ENCODE measurements at places on chromosomes 4 and X. TPM values are rescaled to one million over a fixed set of nuclear protein-coding genes. Genes with fewer than 3 reads are reported as not detected.

DNA sequence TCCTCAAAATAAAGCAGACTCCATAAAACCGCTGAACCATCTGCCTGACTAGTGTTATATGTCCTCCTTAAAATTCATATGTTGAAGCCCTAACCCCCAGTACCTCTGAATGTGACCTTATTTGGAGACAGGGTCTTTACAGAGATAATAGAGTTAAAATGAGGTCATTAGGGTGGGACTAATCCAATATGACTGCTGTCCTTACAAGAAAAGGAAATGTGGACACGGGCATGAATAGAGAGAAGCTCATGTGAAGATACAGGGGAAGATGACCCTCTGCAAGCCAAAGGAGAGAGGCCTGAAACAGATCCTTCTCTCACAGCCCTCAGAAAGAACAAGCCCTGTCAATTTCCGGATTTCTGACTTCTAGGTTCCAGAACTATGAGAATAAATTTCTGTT is 82.0 kb upstream of the KLHL13 start:
- DNase-seq: no peak
- no peaks in the 10 kb centered on the region for H3K27me3 ChIP-seq
- H3K4me1 ChIP-seq: no peaks in the 10 kb centered on the region
- H3K36me3 ChIP-seq: no peaks in the 10 kb centered on the region
- peak overlapping the region; percentile 44 for H3K27ac ChIP-seq

DNA sequence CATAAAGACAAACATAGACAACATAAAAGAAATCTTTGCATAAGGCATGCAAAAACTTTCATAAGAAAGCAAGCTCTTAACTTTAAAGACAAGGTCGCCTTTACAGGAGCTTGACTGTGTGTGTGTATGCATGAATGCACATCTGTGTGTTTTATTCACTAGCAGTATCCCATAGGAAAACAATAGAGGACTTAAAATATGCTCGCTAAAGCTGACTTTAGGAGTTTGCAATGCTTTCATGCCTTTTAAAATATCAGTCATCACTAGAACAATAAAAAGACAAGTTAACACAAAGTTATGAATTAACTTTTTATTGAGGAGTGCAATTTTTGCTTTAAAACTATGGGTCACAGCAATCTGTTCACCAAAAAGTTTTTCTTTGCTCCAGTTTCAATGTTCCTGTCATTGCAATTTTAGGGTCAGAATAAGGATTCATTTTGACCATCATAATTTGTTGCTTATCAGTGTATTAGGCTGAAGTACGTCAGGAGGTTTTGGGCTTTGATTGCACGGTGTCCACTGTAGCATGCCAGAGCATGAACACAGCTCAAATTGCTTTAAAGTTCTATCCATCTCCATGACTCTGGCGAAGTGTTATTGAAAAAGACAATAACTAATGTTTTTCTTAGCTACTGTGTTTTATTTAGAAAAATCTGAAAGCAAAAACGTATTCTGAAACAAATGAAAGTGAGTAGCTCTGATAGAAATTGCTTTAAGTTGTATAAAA is 36.9 kb downstream of the ANXA10 start:
- H3K27ac ChIP-seq: no peak overlapping the region
- H3K27me3 ChIP-seq: no peaks in the 10 kb centered on the region
- no peaks in the 10 kb centered on the region for H3K4me1 ChIP-seq
- H3K4me3 ChIP-seq: no peak overlapping the region
- DNase-seq: no peak

- no peaks in the 10 kb centered on the region for H3K4me1 ChIP-seq
- H3K27me3 ChIP-seq: no peaks in the 10 kb centered on the region
- H3K27ac ChIP-seq: no peak overlapping the region
Measured at GRCh38 chrX:22746081-22746480, 253.7 kb upstream of the DDX53 start.

Gene DIAPH2
- 30.3 TPM for total RNA-seq

Gene RTL5
- total RNA-seq: 2.4 TPM

Gene CXorf49B
- total RNA-seq: not detected

Measured in uterus (tissue), 4 donors.